T-helper 17 cell (primary cell): ENCODE measurements at places on chromosomes 1 and 21.

DNA sequence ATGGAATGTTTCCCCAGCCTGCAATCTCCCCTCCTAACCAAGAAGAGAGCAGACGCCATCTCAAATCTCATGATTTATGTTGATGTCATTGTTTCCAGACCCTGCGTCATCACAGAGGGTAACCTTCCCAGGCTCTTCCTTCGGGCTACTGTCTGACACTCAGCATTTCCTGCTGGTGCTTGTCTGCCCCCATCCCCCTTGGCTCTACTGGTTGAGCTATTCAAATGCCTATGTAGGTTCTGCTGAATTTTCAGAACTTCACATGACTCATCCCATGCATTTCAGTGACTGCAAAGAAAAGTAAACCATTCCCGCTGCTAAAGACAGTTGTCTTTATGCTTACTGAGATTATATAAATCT is 24.8 kb upstream of the ITPKB start:
- DNase-seq, result no peak

DNA sequence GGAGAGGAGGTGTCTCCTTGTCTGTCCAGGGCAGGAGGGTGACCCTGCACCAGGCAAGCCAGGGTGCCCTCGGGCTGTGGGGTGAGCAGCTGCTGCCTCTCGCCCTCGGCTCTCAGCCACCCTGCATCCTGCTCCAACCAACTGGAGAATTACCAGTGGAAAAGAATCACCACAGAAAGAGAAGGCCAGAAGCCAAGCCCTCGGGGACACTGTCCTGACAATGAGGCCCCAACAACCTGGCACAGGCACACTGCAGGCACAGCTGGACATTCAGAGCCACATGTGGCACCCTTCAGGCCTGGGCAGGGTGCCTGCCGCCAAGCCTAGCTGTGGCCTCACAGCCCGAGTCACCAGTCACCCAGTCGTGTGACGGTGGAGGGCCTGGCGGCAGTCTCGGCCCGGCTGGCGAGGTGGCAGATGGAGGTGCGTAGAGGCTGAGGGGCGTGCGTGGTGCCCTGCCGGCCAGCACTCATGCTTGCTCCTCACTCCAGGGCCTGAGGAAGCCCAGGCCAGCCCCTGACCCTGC is 12.0 kb downstream of the MEGF6 start:
- DNase-seq, result no peak

DNA sequence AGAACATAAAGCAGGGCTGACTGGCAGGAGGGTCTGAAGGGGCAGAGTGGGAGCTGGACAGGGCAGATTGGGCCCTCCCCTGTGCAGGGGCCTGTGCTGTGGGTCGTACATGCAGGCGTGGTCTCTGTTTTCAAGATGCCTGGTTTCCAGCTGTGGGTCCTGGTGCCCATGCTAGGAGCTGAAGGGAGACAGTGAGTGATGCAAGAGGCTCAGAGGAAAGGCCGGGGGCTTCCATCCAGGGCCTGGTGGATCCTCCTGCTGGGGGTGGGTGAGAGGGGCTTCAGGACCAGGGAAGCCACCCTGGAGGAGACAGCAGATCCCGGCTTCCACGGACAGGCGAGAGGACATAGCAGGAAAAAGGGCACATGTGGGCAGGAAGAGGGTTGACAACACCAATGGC is 349.0 kb upstream of the VAMP3 start:
- DNase-seq, result no peak

GRCh38 chr1:36665478-36666080 is 182.9 kb upstream of the CSF3R start:
- no peak for DNase-seq

DNA sequence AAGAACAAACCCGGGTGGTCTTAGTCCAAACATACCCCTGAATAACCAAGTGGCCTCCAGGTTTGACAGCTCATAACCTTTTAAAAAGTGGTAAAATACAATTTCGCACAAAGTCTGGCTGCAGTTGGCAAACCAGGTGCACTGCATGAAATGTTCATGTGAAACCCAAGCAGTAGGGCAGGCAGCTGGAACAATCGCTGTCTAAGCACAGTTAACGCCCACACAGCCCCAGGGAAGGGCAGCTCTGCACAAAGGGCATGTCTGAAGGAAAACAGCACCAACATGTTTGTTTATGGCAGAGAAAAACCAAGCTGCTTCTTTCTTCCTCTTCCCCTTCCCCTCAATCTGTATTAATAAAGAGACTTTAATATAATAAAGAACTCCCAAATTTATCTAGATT is 49.5 kb downstream of the KIAA1614 start:
- DNase-seq, result no peak

- no peak for DNase-seq
Observed at GRCh38 chr1:118223426-118223825, 38.4 kb upstream of the SPAG17 start.

DNA sequence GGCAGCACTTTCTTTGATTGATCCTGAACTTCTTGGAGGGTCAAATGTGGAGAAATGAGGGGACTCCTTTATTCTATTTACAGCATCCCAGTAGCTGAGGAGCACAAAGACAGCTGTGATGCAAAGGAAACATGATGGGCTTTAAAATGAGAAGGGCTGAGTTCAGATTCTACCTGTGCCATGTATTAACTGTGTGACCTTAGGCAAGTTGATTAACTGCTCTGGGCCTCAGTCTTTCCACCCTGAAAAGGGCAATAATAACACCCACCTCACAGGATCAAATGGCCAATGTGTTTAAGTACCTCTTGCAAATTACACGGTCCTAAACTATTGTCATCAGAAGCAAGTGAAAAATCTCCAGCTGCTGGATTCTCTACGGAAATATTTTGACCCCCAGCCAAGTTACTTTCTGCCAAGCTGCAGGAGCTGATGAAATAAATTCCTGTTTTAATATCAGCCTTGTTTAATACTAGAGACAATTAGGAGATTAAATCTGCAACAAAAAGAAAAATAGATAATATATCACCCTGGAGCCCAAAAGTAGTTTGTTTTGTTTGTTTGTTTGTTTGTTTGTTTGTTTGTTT is 15.7 kb downstream of the TMEM81 start:
- no peak for DNase-seq

- DNase-seq, result no peak
Observed at GRCh38 chr1:93816970-93817678, 61.9 kb downstream of the DNTTIP2 start.

- DNase-seq, result no peak
Observed at GRCh38 chr1:226276077-226276682, 32.8 kb downstream of the LIN9 start.

DNA sequence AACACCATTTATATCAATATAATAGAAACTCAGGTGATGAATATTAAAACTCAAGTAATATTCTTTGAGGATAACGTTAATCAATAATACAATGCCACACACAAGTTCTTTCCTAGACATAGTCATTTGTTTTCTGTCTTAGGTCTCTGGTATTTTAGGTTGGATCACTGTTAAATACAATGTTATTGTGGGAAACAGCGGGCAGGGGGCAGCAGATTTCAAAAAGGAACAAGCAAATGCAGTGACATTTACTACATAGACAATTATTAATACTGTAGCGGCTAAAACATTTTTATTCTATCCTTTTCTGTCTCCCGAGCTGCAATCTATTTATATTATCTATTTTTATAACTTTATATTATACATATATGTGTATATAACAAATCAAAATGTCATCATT is 186.4 kb upstream of the ZNHIT6 start:
- no peak for DNase-seq

DNA sequence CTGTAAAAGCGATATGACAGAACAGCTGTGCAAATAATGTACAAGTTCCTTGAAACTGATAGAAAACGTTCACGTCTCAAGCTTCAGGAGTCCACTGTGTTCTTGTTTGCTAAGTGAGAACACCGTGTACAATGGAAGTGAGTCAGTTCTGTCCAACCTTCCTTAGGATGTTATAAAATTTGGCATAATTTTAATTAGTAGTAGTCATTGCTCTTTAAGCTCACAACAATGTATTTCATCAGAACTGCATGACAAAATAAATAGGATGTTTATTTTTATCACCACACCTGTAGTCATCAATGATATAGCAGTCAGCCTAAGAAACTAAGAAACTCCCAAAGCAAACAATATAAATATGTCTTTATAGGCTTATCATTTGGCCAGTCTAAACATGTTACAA is 53.0 kb downstream of the RGS2 start:
- no peak for DNase-seq

DNA sequence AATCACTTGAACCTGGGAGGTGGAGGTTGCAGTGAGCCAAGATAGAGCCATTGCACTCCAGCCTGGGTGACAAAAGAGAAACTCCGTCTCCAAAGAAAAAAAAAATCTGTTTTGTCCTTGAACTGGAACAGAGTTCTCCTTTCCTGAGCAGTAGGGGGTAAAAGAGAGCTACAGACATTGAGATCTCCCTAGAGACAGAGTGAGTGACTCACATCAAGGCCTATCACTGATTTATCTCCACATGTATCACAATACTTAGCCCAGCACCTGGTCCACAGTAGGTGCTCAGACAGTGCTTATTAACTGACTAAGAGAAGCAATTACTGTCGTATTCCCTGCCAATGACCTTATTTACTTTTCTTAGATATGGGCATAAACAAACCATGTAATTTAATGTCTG is 354.1 kb upstream of the C1orf87 start:
- no peak for DNase-seq

DNA sequence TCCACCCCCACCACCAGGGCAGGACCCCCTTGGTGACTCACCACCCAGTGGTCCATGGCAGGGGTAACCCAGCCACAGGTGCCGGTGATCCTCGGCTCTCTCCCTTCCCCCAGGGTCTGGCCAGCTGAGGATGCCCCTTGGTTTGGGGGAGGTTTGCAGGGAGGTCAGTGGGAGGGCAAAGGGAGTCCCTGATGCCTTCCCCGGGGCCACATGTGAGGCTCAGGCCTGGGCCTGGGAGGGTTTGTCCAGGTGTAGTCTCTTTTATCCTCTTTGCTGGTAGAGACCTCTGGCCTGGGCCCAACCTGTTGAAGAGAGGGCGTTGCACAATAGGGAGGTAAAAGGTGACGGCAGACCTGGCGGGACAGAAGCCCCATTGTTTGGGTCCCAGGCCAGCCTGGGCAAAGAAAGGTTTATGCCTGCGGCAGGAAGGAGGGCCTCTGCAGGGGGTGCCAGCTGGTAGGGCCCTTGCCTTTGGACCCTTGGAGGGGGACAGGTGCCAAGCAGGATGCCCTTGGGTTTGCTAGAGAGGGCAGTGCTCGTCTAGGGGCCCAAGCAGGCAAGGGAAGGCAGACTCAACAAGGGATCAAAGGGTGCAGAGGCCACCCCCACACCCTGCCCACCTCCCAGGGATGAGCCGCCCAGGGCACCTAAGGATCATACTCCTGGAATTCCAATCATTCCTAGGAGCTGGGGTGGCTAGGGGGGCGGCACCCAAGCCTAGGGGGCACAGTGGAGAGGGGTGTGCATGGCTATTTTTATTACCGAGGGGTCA is 760 bp upstream of the TINAGL1 start:
- DNase-seq, result no peak

GRCh38 chr1:206558794-206559671 is 51.7 kb downstream of the RASSF5 start:
- no peak for DNase-seq

DNA sequence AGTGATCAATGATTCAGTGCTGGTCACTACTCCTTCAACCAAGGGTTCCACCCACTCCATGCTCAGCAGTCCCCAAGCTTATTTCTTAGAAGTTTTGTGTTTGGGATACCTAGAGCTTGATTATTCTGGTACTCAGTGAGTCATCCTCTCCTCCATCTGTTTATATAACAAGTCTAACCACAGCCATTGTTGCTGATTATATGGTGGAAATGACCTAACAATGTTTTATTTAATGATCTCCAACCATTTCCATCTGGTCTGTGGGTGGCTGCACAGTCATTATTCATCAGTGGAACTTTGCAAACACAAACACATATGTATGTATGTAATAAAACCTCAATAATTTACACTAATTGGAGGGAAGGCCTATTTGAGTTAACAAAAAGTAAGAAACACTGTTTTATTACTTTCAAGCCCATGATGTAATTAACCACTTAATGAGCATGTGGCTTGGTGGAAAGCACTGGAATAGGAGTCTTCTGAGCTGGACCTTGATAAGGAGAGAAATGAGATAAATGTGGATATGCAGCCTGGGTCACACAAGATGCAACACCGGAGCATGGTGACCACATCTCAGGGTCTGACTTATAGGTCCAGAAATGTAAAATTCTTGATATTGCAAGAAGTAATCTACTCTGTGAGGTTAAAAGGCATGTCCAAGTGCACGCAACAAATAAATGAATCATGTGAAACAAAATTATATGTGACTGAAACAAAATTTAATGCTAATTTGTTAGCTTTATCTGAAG is 99.0 kb upstream of the WLS start:
- no peak for DNase-seq

- no peak for DNase-seq
Observed at GRCh38 chr21:42193721-42194120, 25.2 kb upstream of the ABCG1 start.

DNA sequence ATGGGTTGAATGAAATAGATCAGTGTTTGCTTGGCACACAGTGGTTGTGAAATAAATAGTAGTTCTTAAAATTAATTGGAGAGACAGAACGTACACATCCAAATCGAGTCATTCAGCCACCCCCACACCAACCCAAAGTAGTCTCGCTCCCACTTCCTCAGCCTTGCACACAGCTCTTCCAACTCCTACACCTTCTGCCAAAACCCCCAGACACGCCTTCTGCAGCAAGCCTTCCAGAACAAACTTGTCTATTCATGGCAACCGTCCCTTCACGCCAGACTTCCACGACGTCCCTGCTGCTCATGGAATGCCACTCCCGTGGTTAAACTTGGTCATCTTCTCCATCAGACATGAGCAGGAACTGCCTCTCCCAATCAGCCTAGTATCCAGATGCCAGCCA is 37.5 kb upstream of the RD3 start:
- no peak for DNase-seq

DNA sequence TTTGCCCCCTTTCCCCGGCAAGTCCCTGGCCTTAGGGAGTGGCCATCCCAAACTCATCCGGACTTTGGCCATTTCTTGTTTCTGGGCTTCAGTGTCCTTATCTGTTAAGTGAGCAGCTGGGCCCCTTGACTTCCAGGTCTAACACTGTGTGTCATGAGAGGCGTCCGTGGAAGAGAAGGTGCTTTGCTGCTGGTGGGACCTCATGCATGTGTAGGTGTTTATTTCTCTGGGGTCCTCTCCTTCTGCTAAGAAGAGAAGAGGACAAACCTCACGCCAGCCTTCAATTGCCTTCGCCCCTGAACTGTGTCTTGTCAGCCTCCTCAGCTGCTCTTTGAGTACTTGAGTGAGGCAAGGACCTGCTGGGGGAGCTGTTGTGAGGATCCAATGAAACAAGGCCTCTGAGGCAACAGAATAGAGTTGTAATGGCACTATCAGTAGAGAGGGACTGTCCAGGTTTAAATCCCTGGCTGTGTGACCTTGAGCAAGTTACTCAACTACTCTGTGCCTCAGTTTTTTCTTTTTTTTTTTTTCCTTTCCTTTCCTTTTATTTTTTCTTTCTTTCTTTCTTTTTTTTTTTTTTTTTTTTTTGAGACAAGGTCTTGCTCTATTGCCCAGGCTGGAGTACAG is 72.5 kb downstream of the RUNX3 start:
- DNase-seq, result no peak
